ENCODE measurements at places on chromosomes 5 and 9. TPM values are rescaled to one million over a fixed set of nuclear protein-coding genes. Genes with fewer than 3 reads are reported as not detected.

The WHRN gene
- total RNA-seq: 0.51 TPM

The AJM1 gene
- total RNA-seq: 1.8 TPM

The SLC34A1 gene
- not detected for total RNA-seq

The SPATA31C2 gene
- not detected for total RNA-seq

The RFESD gene
- total RNA-seq: 3.1 TPM

The DRD1 gene
- 2.6 TPM for total RNA-seq

The SLCO6A1 gene
- not detected for total RNA-seq

- DNase-seq: no peak
These were observed 143.8 kb downstream of the SMARCA2 start for GRCh38 chr9:2158766-2159430.

DNA sequence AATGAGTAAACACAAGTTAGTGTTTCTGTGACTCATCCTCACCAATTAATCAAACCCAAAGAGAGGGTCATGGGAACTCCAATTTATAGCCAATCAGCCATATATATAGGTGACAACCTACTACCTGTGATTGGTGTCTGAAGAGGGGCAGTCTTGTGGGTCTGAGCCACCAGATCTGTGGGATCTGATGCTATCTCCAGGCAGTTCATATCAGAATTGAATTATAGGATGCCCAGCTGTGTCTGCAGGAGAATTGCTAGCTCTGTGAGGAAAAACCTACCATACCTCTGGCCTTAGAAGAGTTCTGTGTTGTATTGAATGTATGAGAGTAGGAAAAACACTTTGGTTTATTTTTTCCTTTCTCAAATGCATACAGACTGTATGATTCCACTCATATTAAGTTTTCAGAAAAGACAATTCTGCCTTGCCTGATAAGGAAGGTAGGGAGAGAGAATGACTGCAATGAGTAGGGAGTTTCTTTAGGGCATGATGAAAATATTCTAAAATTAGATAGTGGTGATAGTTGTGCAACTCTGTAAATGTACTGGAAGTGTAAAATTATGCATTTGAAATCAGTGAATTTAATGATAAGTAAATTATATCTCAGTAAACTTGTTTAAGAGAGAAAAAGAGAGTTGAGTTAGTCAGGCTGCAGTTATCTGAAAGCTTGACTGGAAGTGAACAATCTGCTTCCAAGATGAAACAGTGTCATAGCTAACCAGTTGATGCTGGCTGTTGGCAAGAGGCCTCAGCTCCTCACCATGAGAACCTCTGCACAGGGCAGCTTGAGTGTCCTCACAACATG lies 274.9 kb downstream of the AUH start:
- DNase-seq: no peak

DNA sequence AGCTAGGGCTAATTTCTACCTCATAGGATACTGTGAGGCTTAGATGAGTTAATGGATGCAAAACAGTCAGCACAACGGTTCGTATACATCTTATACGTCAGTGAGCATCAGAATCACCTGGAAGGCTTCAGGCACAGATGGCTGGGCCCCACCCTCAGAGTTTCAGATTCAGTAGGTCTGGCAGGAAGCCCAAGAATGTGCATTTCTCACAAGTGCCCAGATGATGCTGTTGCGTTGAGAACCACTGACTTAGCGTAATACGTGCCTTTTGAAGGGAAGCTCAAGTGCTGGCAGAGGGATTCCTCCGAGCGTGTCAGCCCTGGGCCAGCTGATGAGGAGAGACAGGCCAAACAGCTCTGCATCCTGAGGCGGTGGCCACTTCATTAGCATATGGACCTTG lies 117.1 kb upstream of the WWC1 start:
- peak; percentile 6 for DNase-seq

DNA sequence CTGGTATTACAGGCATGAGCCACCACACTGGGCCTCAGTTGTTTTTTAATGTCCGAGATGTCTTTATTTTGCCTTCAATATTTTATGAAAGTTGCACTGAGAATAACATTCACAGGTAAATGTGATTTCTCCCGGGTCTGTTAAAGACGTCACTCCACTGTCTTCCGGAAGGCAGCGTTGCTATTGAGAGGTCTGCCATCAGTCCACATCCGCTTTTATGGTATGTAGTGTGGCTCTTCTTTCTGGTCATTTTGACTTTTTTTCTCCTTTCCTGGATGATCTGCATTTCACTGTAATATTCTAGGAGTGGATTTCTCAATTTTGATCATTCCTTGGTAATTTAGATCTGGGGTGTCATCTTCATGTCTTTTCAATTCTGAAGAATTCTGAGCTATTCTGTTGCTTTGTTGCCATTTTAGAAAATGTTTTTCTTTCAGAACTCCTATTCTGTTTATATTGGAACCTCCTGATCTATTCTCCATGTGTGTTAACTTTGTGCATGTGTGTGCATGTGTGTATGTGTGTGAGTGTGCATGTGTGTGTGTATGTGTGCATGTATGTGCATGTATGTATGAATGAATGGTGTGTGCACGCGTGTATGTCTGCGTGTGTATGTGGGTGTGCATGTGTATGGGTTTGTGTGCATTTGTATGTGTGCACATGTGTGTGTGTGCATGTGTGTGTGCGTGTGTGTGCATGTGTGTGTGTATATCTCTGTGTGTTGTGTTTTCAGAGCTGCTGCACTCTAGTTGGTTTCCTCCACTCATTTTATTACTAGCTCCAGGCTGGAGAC lies 1.9 kb upstream of the LCN1 start:
- DNase-seq: no peak

- DNase-seq: no peak
These were observed 410.7 kb downstream of the DTWD2 start for GRCh38 chr5:118577621-118578020.

DNA sequence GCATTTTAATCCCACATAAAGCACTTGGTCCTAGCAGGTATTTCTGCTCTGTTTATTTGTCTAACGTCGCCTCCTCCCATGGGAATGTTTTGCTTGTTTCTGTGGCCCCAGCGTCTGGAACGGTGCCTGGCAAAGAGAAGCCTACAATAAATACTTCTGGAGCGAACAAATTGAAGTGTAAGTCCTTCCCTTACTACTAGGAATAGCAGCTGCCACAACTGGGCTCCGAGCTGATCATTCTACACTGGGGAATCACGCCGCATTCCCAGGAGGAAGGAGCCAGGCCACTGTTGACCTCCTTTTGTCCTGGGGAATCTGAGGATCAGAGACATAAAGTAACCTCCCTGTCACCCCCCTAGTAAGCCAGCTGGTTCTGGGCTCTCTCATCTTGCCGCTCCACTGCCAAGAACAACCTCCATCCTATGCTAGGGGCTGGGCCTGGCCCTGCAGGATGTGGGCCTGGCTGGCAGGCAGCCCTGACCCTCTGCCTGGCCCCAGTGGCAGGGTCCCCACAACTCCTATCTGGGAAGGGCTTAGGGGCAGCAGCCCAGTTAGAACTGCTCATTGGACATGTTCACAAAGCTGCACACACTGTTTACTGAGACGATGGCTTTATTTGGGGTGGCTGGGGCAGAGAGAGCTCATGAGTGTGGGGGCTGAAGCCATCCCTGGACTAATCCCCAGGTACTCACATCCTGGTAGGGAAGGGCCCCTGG lies 82.8 kb downstream of the GTF3C4 start:
- peak; percentile 7 for DNase-seq

DNA sequence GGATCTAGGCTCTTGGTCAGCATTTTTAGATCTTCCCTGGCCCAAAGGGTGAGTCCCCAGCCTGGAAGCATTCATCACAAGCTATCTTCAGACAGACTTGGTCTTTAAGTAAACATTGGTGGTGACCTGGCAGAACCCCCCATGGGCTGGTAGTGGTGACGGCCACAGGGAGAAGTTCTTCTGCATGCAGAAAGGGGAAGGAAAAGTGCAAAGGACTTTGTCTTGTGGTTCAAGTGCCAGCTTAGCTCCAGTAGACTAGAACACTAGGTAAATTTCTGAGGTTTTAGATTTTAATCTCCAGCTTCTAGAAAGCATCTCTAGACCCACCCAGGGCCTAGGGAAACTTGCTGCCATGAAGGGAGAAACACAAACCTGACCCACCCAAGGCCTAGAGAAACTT lies 584.0 kb downstream of the CHSY3 start:
- no peak for DNase-seq

GRCh38 chr5:154058055-154059038 lies 19.6 kb downstream of the MFAP3 start:
- DNase-seq: peak; percentile 12

- DNase-seq: peak; percentile 75
These were observed 46.7 kb upstream of the CDKN2AIPNL start for GRCh38 chr5:134458234-134459009.

DNA sequence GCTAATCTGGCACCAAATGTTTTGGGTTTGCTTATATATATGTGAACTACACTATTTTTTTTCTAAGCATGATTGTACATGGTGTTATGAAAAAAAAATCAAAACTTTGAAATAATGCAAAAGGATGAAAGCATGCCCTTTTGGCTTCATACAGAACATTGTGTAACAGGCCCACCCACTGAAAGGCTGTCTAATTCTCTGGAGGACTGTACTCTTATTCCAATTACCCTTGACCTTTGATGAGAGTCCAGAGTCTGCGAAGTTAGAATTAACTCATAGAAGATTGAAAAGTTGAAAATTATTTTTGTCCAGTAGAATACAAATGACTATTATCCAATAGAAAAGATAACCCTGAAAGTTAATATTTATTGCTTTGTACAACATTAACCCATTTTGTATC lies 117.4 kb downstream of the ADAMTS12 start:
- DNase-seq: peak; percentile 78

GRCh38 chr5:146788898-146789297 lies 89.7 kb downstream of the PPP2R2B start:
- no peak for DNase-seq

- DNase-seq: peak; percentile 6
These were observed 72.6 kb upstream of the GALNT10 start for GRCh38 chr5:154117930-154118329.

DNA sequence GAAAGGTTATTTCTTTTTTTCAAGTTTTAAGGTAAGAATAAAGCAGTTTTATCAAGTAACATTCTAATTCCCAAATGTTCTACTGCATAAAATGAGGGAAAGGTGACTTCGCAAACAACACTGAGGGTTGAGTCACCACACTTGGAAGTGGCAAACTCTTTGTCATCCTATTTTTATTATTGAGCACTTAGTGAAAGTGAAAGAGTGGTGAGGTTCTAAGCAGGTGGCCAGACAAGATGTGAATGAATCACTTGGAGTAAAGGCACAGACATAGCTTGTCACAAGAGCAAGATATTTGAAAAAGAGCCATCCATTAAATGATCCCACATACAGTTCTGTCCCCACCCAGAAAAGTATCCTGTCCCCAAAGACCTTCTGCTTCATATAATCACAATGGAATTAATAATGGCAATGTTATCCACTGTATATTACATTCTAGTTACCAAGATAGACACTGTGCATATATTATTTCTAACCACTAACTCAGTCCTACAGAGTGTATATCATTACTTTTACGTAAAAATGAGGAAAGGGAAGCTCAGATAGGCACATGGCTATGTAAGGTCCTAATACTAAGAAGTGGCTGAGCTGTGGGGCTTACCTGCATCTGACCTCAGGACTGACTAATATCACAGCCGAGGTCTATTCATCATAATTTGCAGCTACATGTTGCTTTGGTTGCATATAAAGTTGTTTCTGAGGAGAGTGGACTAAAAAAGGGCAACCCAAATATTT lies 730.4 kb upstream of the MEF2C start:
- peak; percentile 30 for DNase-seq

DNA sequence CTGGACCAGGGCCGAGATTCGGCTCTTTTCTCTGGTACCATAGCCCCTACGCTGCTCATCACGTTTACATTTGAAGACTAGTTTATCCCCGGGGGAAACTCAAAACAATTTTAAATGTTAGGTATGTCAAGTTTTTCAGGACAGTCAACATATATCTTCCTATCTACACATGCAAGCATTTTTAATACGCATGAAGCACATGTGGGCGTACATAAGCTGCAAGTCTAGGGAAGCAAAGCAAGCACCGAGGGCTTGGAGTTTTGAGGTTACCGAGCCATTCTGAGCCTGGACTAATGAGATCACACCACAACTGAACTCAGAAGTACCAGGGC lies 154.4 kb downstream of the AUH start:
- DNase-seq: no peak

GRCh38 chr9:108535526-108535925 lies 320.3 kb downstream of the ACTL7B start:
- peak; percentile 20 for DNase-seq

DNA sequence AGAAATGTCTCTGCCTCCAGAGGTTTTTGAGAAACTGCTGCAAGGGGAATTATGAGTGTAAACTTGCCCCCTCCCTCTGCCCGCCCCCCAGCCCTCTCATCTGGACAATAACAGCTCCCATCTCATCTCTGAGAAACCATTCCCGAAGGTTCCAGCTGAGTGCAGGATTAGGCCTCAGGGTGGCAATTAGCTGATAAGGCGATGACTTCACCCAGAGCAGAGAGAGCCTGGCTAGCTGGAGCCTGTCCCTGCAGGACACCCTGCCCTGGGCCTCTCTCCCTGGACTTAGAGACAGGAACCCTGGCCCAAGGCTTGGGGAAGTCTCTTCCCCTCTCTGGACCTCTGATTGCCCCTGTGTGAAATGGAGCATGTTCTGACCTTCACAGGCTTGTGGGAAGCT lies 45.7 kb upstream of the HAND1 start:
- DNase-seq: peak; percentile 2

DNA sequence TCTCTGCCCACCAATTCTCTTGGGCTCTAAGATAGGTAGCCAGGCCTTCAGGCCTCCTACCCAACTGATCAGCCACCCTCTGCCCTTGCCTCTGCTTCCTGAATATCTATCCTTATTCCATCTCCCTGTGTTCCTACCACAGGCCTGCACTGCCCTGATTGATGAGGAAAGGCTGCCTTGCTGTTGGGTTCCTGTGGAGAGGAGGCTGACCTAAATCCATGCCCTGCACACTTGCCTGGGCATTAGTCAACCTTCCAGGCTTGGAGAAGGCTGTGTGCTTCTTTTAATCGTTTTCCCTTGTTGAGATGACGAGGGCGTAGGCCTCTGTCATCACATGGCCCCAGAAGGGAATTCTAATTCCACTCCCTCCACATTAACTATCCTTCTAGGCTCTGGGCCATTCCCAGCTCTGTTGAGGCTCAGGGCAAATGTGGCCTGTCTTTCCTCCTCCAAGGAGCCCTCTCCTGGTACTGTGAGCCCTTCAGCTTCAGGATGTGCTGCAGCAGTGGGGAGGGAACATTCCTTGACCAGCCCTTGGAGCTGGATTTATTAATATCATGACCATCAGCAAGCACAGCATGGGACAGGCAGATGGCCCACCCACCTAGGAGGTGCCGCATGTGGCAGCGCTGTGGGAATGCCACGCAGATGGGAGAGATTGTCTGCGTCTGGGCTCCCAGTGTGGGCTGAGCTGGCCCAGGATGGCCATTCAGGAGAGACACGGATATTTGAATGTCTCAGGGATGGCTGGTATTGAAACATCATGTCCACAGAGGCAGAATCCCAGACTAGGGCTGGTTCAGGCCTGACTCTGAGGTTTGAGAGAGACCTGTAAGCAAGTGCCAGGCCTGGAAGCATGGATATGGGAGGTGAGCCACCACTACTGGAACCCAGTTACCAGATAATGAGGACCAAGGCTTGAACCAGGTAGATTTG lies 40.9 kb downstream of the ANGPTL2 start:
- no peak for DNase-seq

DNA sequence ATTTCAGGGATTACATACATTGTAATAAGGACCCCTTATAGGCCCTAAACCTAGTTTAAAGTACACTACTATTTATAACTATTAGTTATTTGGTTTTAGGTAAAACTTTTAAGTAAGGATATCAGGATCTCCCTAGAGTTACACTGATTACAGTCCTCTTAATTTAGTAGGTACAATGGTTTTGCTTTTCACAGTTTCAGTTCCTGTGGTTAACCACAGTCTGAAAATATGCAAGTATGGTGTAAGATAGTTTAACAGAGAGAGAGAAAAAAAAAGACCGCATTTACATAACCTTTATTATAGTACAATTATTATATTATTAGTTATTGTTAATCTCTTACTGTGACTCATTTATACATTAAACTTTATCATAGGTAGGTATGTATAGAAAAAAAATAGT lies 725.3 kb upstream of the PTPRD start:
- DNase-seq: no peak
